ENCODE measurements at places on chromosomes 3 and 15. TPM values are rescaled to one million over a fixed set of nuclear protein-coding genes. Genes with fewer than 3 reads are reported as not detected.
A peak's percentile ranks its signal among the peaks of the same experiment; 100 is the strongest.

DNA sequence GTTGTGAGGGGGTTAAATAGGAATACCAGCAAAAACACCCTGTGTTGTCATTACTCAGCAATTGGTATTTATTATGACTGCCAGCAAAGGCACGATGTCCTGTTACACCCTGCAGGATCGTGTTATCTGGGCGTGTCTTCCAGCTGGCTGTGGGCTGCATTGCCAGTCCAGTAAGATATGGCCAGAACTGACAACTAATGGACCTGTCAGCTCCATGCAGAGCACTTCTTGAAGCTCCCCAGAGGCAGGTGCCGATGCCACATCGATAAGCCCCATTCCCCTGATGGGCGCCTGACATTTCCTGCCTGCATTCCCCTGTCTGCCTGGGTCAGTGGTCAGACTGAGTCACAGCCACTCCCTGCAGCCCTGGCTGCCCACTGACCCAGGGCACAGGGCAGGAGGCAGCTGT, 79.7 kb upstream of the RASGRF1 start:
- no peak for ATAC-seq

The MYL3 gene
- 5.3 TPM for total RNA-seq

DNA sequence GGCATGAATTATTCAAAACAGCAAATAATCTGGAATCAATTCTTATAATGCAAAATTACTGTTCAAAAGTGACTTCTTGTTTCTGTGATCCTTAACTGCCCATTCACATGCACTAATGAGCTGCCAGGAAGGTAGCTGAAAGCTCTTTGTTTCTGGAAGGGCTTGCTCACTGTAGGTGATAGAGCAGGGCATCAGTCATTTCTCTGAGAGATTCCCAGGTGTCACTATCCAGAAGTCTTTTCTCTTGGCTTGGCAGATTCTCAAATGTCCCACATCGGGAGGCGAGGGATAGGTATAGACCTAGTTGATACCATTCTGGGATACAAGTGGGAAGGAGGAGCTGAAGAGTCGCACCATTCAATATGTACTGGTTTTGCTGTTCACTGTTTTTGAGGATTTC, 35.0 kb downstream of the C3orf85 start:
- no peak for ATAC-seq

GRCh38 chr3:48364840-48365239, 7.2 kb upstream of the FBXW12 start:
- no peak for ATAC-seq

GRCh38 chr3:172581757-172582166, 58.5 kb upstream of the TNFSF10 start:
- no peak for ATAC-seq

The ATP2B2 gene
- total RNA-seq = not detected

DNA sequence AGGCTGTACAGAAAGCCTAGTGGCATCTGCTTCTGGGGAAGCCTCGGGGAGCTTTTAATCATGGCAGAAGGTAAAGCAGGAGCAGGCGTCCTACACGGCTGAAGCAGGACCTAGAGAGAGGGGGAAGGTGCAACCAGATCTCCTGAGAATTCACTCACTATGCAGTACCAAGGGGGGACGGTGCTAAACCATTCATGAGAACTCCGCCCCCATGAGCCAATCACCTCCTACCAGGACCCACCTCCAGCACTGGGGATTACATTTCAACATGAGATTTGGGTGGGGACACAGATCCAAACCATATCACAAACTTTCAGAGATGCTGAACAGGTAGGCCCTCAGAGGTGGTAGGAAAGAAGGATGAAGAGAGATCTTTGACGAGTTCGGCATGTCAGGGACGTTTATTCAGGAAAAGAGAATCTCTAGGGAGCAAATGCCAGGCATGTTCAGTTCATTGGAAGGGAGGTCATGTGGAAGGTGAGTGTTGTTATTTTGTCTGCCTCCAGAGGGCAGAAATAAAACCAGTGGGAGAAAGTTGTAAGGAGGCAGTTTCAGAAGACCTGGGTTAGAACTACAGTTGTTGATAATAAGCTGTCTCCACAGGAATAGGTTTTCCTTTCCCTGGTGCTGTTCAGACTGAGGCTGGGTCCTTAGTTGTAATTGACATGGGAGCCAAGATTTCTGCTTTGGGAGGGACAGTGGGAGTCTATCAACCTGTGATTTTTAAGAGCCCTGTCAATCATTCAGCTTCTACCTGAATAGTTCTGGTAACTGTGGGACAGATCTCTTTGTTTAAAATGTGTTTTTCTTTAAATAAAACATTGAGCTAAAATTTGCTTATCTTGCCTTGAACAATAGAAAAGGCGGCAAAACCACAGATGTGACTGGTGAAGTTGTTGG, 4.3 kb upstream of the FNDC3B start:
- no peak for ATAC-seq

- ATAC-seq = no peak
Measured at GRCh38 chr15:28943146-28943545, 57.4 kb downstream of the APBA2 start.

DNA sequence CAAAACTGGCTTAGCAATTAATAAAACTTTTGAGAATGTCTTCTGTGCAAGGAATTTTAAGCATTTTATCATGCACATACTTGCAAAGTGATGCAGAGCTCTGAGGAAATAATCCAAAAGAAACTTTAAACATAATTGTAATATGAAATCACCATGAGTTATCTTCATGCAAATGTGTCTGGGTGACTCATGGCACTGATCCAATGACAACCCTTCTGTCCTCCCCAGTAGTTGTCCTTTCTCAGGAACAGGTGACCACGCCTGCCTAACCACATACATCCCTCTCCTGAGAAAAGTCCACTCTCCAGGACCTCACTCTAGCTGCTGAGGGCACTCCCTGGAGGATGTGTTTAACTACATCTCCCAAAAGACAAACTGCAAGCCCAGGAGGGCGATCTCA, 530.6 kb upstream of the IL12A start:
- no peak for ATAC-seq

- ATAC-seq = no peak
Measured at GRCh38 chr15:85571780-85572179, 191.4 kb downstream of the AKAP13 start.

The SCN5A gene
- total RNA-seq = 0.81 TPM

The C3orf49 gene
- not detected for total RNA-seq

The VGLL3 gene
- total RNA-seq = 32.2 TPM

DNA sequence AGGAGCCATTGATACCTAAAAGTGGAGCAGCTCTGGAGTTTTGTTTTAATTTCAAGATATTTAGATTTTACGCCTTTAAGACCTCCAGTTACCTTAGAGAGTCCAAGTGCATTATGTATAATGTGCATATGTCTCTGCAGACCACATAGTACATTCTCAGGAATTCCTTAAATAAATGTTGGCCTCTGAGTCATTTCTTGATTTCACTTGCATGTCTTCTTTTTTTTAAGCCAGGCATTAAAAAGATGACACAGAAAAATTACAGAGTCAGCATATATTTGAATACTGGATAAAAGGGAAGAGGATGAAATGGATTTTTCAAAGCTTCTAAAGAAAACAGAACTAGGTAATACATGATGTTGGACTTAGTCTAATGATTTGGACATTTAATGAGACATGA, 125.2 kb downstream of the TMCO5A start:
- no peak for ATAC-seq

The FBLN2 gene
- total RNA-seq = 131 TPM

DNA sequence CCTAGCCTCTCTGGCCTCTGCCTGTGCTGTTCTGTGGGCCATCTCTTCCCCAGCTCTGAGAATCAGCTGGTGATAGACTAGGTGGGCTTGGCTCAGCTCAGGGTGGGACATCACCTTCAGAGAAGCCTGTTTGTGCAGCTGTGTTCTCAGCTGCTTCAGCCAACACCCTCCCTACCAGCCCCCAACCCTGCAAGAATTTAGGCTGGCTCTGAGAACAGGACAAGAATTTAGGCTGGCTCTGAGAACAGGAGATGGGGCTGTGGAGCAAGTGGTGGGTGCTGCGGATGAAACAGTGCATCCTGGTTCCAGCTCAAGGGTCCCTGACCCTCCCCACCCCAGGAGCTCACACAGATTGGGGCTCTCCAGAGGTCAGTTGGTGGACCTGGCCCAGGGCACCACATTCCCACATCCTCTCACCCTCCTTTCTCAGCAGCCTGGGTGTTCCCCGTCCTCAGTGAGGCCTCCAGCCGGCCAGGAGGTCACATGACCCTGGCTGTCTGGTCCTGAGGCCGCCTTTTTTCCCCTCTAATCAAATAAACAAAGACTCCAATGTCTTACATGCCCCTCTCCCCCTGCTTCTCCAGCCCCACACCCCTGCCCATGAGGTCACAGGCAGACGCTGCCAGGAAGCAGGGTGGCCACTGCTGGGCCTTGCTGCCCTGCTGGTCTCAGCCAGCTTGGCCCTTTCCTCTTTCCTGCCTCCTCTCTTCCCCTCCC, 14.9 kb downstream of the PLEKHO2 start:
- ATAC-seq = peak; percentile 67

- ATAC-seq = peak; percentile 26
Measured at GRCh38 chr3:46208167-46208704, at the start of gene CCR1. Gene CCR1, minus strand, starts transcription at chr3:46208313. Its CDS starts 4,000 bp downstream, at chr3:46204313.

GRCh38 chr3:89171687-89172545, 64.5 kb downstream of the EPHA3 start:
- no peak for ATAC-seq

GRCh38 chr3:11228041-11228440, 44.2 kb upstream of the ATG7 start:
- ATAC-seq = peak; percentile 16

DNA sequence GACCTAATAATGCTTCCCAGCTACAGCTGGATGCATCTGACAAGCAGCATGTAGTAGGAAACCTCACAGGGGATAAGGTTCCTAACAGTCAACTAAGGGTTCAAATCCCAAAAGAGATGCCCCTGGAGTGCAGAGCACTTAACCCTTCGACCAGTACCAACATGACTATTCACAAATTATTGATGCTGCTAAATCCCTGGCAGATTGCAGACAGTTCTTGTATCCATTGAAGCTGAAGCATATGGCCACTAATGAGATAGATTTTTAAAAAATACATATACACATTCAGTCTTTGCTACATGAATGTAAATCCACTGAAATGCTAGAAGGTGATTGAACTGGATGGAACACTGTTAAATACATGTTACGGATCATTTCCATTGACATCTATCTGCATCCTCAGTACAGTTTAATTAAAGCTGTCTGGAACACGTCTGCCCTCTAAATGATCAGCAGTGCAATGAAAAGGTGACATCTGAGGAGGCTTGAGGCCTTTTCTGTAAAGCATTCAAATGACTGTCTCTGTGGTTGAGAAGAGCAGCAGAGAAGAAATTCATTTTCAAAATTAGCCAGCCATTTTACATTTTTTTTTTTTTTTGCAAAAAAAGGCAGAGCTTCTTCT, 19.5 kb upstream of the NANOGP8 start:
- no peak for ATAC-seq

DNA sequence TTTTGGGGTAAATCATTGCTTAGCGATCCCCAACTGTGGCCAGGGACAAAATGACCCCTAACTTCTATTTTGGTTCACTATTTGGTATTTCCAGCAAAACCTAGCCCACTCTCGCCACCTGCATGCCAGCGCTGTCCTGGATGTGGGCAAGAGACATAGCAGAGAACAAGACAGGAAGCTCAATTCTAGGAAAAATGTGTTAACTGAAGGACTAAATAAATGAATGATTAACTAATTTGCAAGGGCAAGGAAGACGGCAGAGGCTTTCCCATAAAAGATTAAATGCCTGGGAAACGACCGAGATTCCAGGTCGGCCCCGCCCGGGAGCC, 408 bp downstream of the NICN1 start:
- peak; percentile 4 for ATAC-seq

The KCNMB3 gene
- 3.9 TPM for total RNA-seq

The KNL1 gene
- total RNA-seq = 0.47 TPM

DNA sequence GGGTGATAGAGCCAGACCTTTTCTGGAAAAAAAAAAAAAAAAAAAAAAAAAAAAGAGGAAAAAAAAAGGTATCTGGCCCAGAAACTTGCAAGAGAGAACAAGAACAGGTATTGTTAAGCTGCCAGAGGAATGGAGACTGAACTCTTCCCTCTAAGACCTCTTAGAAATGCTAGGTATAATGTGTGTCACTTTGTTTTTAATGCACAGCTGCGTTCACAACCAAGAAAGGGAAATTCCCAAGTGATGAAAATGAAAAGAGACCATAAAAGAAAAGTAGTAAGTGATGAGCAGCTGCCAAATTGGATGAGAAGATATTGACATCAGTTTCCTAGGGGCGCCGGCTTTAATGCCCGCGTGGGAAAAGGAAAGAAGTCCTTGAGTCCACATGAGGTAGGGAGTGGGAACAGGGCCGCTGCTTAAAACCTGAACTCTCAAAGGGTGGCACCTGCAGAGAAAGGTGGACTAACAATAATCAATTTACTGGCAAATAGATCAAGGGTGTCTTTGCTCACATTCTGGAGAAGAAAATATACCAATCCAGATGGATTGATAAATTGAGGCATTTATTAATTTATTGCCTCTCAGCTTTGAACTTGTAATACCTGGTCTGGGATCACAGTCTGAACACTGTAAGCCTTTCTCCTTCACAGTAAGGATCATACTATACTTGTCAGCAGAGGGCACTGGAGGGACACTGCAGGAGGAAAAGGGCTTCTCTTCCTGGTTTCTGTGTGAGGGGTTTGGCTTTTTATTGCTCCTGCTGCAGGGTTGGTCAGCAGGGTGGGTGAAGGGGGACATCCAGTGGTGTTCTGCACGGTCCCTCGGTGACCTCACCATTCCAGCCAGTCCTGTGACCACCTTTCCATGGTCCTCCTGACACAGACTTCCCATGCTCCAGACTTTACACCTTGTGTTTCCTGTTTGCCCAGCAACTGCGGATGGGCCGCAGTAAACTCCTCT, 131.6 kb downstream of the AQP9 start:
- no peak for ATAC-seq

The USP8 gene
- 70.0 TPM for total RNA-seq
